ENCODE measurements at places on chromosomes 2 and 18.

- no peak for DNase-seq
These were observed 21.4 kb downstream of the TNFRSF11A start for GRCh38 chr18:62346333-62347088.

- no peak for DNase-seq
These were observed 172.9 kb upstream of the KLF7 start for GRCh38 chr2:207338610-207339009.

DNA sequence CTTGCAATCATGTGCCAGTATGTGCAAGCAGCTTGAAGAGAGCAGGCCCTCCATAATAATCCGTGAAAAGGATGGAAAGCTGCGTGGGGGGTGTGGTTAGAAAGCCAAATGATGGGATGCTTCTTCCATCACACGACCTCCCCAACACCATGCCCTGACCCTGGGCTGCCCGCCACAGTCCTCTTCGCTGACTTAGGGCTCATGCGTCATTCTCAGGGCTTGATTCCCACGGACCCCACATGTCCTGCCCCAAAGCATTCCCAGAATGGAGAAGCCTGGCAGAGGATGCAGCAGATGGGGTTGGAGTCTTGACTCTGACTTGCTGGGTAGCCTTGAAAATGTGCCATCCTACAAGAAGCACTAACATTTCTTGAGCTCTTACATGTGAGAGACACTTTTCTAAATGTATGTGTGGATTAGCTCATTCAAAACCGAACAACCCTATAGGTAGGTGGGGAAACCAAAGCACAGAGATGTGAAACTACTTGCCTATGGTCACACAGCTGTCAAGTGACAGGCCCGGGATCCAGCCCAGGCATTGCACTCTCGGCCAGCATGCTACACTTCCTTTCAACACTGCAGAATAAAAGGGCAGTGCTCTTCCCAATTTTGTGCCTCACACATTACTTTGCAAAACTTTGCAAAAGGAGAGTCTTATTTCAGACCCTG, 3.7 kb downstream of the TNS1 start:
- no peak for DNase-seq

GRCh38 chr2:150188800-150189199, 298.7 kb downstream of the RND3 start:
- DNase-seq: no peak

DNA sequence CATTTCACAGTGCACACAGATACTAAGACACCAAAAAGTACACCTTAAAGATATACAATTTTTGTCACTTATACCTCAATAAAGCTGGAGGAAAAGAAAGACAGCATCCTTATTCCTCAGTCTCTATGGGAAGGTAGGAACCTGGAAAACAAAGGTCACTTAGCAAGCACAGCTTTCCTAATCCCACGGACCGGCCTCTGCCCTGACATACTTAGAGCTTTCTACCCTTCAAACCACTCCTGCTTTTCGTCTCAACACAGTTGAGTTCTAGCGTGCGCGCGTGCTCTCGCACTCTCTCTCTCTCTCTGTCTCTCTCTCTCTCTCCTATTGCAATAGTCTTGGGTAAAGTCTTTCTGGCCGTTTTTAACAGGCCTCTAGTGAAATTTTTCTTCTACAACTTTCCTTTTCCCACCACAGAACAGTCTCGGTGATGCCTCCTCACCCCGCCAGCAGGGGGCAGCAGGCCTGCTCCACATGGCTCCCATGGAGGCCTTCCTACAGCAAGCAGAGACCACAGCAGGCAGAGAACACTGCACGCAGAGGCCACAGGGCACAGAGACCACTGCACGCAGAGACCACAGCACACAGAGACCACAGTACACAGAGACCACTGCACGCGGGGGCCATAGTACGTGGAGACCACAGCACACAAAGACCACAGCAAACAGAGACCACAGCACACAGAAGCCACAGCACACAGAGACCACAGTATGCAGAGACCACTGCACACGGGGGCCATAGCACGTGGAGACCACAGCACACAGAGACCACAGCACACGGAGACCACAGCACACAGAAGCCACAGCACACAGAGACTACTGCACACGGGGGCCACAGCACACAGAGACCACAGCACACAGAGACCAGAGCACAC, 106.9 kb downstream of the FBXO15 start:
- no peak for DNase-seq

DNA sequence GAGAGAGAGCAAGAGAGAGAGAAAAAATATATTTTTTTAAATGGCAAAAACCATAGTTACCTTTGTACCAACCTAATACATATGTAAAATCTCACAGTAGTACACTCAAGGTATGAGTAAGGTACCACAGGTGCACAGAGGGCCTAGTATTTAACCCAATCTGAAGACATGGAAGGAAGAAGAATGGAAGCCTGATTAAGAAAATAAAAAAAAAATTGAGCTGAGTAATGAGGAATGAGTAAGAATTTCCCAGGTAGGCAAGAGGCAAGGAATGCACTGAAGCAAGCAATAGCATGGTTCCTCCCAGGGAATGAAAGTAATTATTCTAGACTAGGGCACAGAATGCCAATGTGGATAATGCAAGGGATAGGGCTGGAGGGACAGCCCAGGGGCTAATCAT, 294.2 kb downstream of the FIGN start:
- DNase-seq: no peak

DNA sequence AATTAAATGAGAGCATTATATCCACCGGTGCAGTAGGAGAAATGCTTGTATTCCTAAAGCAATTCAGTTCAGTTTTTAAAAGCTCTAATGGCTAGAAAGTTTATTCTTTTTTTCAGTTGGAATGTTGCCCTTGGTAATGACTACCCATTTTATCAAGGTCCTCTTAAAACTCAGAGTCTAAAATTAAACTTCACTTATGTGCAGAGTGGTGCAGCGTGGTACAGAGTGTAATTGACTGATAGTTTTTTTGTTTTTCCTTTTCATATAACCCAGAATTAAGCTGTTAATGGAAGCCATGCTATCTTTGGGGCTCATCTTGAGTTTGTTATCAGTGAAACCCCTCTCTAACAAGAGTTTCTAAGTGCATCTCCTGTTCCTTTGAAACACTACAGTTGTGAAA, 21.4 kb downstream of the NCOA1 start:
- no peak for DNase-seq

- DNase-seq: no peak
These were observed 151.8 kb upstream of the SERPINE2 start for GRCh38 chr2:224190936-224191270.

Measured in aorta (tissue), 5 donors.